Amniotic stem cell (primary cell): ENCODE measurements at places on chromosomes 2 and 18.

GRCh38 chr2:36811071-36811470 lies 114.6 kb downstream of the VIT start:
- DNase-seq, result no peak

- no peak for DNase-seq
These were observed 87.4 kb downstream of the SLC66A3 start for GRCh38 chr2:11242542-11243174.

GRCh38 chr2:219578811-219579613 lies 6.9 kb downstream of the INHA start:
- no peak for DNase-seq

DNA sequence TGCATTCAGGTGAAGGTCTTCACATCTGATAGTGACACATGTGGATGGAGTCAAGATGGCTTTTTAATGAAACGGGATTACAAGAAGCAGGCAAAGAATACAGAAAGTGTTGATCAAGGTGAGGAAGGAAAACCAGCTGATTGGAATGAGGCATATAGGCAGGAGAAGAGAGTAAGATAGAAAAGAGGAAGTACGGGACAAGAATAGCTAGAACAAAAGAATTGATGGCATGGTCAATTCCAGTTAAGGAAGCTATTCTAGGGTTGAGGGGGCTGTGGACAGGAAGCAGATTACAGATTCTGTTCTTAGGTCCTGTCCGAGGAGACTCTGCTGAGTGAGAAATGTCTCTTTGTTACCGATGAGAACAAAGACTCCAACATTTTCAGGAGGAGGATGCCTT lies 13.2 kb upstream of the NCK2 start:
- no peak for DNase-seq

GRCh38 chr2:216829533-216829932 lies 30.3 kb downstream of the TNP1 start:
- DNase-seq, result no peak
